Hindlimb muscle (tissue), 1 donor: ENCODE measurements at places on chromosomes 2 and 18. TPM values are rescaled to one million over a fixed set of nuclear protein-coding genes. Genes with fewer than 3 reads are reported as not detected.

Gene SRD5A2
- polyA plus RNA-seq, result not detected

Gene ALK
- 0.18 TPM for polyA plus RNA-seq

Gene ERFE
- 6.3 TPM for polyA plus RNA-seq

DNA sequence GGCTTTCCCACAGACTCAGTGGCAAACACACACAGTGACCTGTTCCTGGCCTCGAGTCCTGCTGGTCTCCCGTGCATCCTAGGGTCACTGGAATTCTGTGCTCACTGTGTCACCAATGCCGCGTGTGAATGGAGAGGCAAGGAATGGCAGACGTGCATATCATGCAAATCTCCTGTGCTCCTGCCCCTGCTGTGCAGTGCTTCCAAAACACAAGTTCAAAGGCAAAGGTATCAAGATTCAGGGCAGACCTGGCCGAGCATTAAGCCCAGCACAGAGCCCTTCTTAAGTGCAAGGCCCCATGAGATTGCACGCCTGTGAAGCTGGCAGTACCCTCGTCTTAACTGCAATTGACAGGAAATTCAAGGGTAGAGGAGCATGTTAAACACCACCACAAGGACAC lies 129.1 kb downstream of the NDUFA10 start:
- no peak for DNase-seq

GRCh38 chr2:232603283-232603682 lies 30.1 kb upstream of the EFHD1 start:
- DNase-seq, result no peak

DNA sequence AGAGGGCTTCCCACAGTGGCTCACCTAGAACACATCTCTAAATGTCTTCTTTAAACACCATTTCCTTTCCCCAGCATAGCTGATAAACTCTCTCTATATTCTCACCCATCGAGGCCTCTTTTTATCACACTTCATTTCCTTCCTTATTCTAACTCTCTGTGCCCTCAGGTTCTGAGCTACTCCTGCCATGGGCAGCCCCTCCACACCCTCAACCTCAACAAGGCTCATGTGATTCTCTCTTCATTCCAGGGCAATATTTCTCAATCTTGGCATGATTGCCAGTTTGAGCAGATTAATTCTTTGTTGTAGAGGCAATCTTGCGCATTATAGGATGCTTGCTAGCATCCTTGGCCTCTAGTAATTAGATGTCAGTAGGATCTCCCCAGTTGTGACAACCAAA lies 999.1 kb downstream of the TSN start:
- DNase-seq, result no peak

DNA sequence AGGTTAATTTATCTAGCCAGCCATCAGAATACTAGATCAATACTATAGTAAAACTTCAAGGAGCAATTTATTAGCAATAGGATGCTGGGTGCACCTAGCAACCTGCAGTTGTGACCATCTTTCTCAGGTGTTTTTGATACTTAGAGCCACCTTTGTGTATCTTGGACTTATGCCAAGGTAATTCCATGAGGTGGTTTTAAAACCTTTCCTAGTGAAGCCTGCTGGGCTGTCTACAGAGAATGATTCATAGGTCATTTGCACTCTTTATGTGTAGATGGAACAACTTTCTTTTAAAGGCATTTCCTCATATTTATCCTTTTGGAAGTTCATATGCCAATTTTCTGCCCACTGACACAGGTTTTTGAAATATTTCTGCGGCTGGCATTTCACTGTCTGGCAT lies 1030.1 kb upstream of the POU3F3 start:
- DNase-seq, result no peak

GRCh38 chr18:22034276-22034675 lies 135.1 kb upstream of the GATA6 start:
- no peak for DNase-seq

GRCh38 chr18:5097116-5097703 lies 99.8 kb downstream of the AKAIN1 start:
- no peak for DNase-seq

GRCh38 chr2:127829845-127830246 lies 18.9 kb upstream of the WDR33 start:
- DNase-seq, result no peak

GRCh38 chr2:232336241-232336736 lies 42.3 kb upstream of the ALPP start:
- DNase-seq, result no peak

DNA sequence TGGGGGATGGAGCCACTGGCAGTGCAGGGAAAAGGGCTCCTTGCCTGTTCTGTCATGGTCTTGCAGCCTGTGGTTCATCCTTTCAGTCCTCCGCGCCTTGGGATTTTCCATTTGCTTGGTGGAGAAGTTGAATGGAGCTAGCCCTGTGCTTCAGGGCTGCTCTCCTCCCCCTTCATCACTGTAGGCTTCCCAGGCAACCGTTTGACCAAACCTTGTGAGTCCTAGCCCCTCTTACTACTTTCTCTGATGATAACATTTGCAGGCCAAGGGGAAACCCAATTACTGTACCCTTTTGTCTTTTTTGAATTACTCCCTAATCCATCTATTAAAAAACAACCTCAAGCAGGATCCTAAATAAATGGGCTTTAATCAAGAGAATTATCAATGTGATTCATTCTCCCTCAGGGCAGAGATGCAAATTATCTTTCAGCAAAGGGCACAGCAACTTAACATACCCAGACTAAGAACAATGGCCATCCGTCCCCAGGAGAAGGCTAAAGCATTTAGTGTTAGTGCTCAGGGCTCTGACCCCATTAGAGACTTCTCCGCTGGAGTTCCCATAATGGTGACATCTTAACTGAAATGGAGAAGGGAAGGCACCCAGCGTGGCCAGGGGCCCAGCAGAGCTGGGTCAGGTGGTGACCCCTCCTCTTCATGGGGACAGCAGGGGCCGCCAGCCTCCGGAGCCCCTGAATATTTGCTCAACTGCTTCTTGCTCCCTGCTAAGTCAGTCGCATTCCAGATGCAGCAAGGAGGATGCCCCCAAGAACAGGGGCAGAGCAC lies 40.7 kb downstream of the RHOB start:
- DNase-seq, result no peak

- DNase-seq, result no peak
Measured at GRCh38 chr18:22250591-22250996, 81.2 kb downstream of the GATA6 start.

DNA sequence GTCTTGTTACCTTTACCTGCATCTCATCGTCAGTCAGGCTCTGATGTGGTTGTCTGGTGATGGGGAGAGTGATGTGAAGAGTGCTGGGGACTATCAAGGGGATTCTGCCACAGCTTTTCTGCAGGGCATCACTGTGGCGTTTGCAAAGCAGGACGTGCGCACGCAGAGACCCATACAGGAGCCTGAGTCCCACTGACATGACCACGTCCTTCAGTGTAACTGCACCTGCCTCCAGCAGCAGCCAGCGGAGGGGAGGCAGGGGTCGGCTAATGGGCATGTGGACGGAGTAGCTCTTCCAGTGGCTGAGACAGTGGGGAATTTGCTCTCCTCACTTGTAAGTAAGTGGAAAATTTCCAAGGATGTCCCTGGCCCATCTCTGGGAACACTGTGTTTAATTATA lies 6.5 kb downstream of the ALKAL2 start:
- no peak for DNase-seq

GRCh38 chr2:189285962-189286645 lies 106.5 kb upstream of the COL5A2 start:
- DNase-seq, result peak; percentile 58

GRCh38 chr2:236973343-236973980 lies 112.2 kb upstream of the COPS8 start:
- peak; percentile 70 for DNase-seq

DNA sequence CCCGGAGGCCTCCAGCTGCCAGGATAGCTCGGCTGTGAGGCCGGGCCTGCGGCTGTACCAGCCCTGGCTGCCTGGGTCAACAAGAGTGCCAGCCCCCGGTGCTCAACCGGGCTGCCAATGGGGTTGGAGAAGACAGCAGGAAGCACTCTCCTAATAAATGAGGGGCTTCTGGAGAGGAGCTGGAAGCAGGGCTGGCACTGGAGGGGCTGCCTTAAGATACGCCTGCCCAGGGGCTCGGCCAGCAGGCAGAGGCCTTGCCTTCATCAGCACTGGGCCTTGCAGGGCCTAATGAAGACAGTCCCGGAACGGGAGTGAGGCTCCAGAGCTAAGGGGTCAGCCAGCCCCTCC lies 73.6 kb downstream of the TEX51 start:
- no peak for DNase-seq

GRCh38 chr2:170143045-170143717 lies 34.8 kb upstream of the MYO3B start:
- no peak for DNase-seq

DNA sequence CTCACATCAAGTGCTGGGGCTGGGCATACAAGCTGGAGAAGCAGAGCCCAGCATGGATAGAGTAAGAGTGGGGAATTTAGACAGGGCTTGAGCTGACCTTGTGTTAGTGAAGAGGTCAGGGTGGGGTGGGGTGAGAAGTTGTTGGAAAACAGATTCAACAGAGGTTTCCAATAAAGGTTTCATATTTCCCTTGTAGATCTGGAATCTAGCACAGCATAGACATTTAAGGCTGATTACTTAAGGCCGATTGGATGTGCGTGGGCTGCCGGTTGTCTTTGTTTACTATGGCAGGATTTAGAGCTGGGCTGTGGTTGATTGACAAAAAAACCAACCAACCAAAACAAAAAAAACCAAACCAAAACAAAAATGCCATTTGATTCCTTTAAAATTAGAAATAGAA lies 114.9 kb upstream of the SEC11C start:
- no peak for DNase-seq

GRCh38 chr2:193542762-193543161 lies 1348.0 kb upstream of the TMEFF2 start:
- DNase-seq, result no peak
